Stimulated activated naive CD4-positive, alpha-beta T cell (primary cell): ENCODE measurements at places on chromosomes 11 and 22.

DNA sequence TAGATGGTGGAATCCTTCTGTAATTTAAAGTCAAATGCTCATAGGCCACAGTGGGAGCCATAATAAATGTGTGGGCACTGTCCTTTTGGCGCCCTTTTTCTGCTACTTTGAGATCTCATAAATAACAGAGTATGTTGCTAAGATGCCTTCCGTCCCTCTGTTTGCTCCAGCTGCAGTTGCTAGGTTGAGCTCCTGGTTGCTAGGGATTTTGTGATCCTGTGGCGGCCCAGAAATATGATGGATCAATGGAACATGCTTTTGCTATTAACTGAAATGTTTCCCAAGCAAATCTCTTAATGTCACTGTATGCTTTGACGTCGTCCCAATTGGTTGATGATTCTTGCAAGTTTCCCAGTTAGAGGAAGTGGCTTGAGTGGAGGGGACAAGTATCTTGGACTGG is 53.5 kb downstream of the MYO18B start:
- DNase-seq, result no peak

GRCh38 chr11:26992031-26992541 is 1.8 kb upstream of the FIBIN start:
- DNase-seq, result no peak

GRCh38 chr11:44445500-44446365 is 119.7 kb upstream of the CD82 start:
- DNase-seq, result no peak

- no peak for DNase-seq
These were observed 250.7 kb upstream of the ARHGAP20 start for GRCh38 chr11:110962921-110963320.

DNA sequence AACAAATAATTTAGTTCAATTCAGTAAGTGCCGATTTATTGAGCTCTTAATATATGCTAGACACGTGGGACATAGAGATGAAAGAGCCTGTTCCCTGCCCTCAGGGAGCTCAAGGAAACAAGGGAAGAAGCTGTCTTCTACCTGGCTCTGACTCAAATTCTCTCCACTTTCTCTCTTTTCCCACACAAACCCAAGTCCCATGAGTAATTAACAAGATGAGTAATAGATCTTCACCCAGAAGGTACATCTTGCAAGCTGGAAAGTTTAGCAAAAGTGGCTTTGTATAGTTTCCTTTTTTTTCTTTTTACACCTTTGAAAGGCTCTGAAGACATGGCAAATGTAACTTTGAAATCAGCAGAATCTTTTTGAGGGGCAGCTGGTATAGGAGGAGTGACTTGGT is 48.2 kb upstream of the CHST1 start:
- no peak for DNase-seq

DNA sequence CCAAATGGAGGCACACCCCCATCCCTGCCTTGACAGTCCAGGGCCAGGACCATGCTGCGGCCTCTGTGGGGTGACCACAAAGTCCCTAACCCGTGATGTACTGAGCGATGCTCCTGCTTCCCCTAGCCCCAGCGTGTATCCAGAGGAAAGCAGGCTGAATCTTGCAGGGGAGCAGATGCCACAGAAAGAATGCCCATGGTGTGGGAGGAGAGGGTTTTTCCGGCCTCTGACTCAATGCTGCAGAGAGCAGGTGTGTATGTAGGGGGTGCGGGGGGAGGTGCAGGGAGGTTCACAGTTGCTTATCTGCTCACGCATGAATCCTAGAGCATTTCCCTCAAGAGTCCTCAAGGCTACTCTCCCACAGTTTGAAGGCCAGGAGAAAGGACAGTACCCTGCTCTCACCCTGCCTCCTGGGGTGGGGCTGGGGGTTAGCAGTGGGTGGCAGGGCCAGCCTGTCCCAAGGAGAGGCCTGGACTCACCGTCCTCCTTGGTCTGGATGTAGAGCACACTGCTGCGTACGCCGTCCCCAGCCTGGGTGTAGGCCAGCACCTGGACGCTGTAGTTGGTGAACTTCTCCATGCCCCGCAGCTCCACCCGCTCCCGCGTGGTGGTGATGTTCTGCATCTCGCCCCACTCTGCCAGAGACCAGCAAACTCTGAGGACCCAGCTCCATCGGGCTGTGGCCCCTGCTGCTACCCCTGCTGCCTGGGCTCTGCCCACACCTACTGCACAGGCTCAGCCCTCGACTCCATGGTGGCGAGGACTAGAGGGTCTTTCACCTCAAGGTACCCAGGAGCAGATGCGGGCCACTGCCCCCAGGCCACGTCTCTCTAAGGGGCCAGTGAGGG is 130.8 kb downstream of the CEP164 start:
- DNase-seq, result no peak

- no peak for DNase-seq
These were observed 51.6 kb downstream of the ST14 start for GRCh38 chr11:130211144-130211543.

- DNase-seq, result no peak
These were observed 119.2 kb downstream of the FEZ1 start for GRCh38 chr11:125376856-125377255.

DNA sequence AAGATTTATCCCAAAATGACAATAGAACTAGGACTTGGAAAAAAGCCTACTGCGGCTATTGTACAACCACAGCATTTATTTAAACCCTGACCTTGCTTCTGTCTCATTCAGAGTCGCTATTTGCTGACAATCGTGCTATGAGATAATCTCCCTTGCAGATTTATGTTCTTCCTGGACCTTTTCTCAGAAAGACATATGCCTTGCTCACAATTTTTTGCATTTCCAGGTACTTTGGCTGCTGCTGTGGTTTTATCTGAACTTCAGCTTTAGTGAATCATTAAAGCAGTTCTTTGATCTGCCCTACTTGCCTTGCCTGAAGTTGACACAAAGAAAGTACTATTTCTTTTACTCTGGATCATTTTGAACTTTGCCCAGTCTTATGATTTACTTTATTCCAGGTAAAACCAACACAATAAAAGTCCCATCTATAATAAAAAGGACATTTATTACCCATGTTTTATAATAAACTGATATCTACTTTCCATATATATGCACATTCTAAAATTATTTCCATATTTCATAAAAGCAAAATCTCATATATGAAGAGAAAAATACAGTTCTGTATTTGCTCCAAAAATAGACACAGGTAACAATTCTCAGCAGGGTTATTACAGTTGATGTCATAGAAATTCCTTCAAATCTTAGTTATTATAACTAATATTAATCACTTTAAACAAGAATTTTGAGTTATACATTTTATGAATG is 63.4 kb upstream of the CARD18 start:
- no peak for DNase-seq
